ENCODE measurements at places on chromosomes 12 and 14. TPM values are rescaled to one million over a fixed set of nuclear protein-coding genes. Genes with fewer than 3 reads are reported as not detected.
A peak's percentile ranks its signal among the peaks of the same experiment; 100 is the strongest.

DNA sequence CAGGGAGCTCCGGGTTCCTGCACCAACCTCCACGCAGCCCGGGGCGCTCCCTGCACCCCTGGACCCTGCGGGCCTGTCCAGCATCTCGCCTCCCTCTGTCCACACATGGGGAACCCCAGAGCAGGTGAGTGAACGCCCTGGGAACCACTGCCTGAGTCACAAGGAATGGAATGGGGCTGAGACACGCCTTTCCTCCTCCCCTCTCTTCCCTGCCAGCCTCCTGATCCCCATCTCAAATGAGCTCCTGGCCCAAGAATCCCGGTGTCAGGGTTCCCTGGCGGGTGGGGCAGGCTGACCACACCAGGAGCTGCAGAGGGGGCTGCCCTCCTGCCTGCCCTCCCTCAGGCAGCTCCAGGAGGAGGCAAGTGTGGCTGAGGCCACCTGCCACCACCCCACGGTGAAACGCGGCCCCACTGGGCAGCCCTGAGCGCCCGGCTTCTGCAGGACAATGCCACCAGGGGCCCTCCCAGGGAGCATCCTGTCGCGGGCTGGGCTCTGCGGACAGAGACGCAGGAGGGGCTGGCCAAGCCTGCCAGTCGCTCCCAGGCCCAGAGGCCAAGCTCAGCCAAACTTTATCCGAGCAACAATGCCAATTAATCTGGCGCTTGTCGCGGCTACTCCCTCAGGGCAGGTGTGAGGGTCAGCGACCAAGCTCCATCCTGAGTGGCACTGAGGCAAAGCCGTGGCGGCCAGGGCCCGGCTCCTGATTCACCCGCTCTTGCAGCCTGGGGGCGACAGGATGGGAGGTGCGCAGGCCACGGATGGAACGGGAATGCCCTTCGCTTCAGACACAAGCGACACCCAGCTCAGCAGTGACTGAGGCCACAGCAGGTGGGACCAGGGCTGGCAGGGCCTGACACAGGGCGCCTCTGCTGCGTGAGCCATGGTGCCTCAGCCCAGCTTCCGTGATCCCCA lies 44.3 kb downstream of the GALNT9 start:
- no peak overlapping the region for H3K27ac ChIP-seq
- H3K4me3 ChIP-seq = no peak overlapping the region
- H3K4me1 ChIP-seq = no peaks in the 10 kb centered on the region
- no peaks in the 10 kb centered on the region for H3K36me3 ChIP-seq
- no peak for DNase-seq

The THAP2 gene
- 2.6 TPM for total RNA-seq

GRCh38 chr12:54054742-54055194 lies 1.1 kb downstream of the HOXC4 start:
- no peak overlapping the region for H3K27ac ChIP-seq
- no peak for DNase-seq
- peak overlapping the region; percentile 53 for H3K4me3 ChIP-seq

The DLGAP5 gene
- total RNA-seq = not detected

DNA sequence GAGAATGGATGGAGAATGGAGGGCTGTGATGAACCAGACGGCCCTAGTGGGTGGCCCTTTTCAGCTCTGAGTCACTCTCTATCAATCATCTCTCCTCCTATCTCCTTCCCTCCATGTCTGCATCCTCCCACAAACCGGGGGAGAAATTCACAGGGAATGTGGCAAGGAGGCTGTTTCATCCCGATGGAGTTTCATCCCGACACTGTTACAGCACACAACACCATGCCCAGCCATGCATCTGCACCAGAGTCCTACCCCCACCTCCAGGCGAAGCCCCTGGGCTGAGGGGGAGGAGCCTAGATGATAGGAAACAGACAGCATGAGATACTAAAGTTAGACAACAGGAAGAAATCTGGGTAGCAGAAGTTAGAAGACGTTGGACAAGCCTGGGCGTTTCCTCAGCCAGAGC lies 20.8 kb downstream of the SLC8B1 start:
- no peaks in the 10 kb centered on the region for H3K4me1 ChIP-seq
- peaks cover 71% of the 10 kb centered on the region for H3K36me3 ChIP-seq
- no peaks in the 10 kb centered on the region for H3K27me3 ChIP-seq
- no peak overlapping the region for H3K4me3 ChIP-seq
- H3K27ac ChIP-seq = no peak overlapping the region

The PDE6H gene
- total RNA-seq = not detected

- no peak for DNase-seq
- H3K27me3 ChIP-seq = no peaks in the 10 kb centered on the region
- no peaks in the 10 kb centered on the region for H3K36me3 ChIP-seq
- H3K27ac ChIP-seq = no peak overlapping the region
These were observed 222.3 kb downstream of the RAD51B start for GRCh38 chr14:68041876-68042354.

DNA sequence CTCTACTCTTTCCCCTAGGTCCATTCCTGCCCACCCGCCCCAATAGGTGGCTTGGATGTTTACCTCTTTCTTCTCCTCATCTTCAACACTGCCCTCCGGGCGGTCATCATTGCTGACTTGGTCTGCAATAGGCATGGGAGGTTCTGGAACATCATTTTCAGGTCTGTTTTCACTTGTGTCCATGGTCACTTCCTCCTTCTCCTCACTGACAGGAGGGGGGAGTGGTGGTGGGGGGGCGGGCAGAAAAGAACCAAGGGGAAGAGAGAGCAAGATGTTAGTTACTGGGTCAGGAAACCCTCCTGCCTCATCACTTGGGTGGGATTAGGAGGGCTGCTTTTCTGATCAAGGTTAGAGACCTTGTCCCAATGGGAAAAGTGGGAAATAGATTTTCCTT lies 12.1 kb upstream of the CDH24 start:
- H3K27me3 ChIP-seq = no peaks in the 10 kb centered on the region
- H3K27ac ChIP-seq = peak overlapping the region; percentile 34
- peaks cover 7% of the 10 kb centered on the region for H3K4me1 ChIP-seq
- no peak overlapping the region for H3K4me3 ChIP-seq
- DNase-seq = no peak

DNA sequence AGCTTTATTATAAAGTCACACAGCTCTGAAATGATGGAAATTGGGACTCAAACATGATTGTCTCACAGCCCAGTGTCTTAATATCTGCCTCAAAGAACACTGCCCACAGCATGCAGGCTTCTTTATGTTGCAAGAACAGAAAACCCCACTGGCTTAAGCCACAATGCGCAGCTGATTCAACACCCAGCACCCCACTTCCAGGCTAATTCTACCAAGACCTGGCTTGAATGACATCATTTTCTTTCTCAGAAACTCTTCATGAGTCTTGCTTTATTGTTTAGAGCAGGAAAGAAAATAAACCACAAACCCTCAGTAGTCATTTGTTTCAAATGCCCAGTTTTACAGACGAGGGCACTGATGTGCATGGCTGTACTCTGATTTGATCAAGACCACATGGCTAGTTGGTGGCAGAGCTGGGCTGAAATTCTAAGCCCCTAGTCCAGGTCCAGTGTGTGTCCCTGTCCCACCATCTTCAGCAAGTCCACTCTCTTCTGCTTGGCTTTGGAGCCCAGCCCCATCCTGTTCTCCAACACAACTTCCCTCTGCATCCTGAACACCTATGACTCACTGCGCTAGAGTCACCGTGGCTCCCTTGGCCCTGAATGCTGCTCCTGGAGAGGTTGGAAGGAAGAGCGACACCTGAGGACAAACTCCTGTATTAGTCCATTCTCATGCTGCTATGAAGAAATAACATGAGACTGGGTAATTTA lies 50.3 kb upstream of the SRSF5 start:
- no peaks in the 10 kb centered on the region for H3K36me3 ChIP-seq
- no peaks in the 10 kb centered on the region for H3K27me3 ChIP-seq
- peak; percentile 79 for DNase-seq
- peaks cover 32% of the 10 kb centered on the region for H3K4me1 ChIP-seq

The SIX1 gene
- 1.1 TPM for total RNA-seq

GRCh38 chr12:116373572-116374206 lies 96.2 kb upstream of the MED13L start:
- no peak for DNase-seq
- peak overlapping the region; percentile 89 for H3K27ac ChIP-seq
- no peaks in the 10 kb centered on the region for H3K27me3 ChIP-seq
- peaks cover 25% of the 10 kb centered on the region for H3K4me1 ChIP-seq
- H3K36me3 ChIP-seq = no peaks in the 10 kb centered on the region

DNA sequence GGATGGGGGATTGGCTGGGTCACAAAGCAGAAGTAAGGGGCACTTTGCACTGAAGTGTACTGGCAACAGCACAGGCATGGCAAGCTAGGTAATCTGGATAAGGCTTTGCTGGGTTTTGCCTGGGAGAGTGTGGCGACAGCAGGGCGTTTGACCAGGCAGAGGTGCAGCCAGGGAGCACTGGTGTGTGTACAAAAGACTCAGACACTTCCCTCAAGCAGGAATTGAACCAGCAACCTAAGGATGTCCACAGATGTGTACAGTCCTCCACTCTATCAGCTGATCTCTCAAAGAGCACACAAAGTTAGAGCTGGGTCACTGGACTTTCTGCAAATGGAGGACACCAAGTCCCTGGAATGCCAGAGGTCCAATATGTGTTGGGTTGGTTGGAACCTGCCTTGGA lies 15.4 kb upstream of the RNASE4 start:
- H3K4me3 ChIP-seq = no peak overlapping the region
- H3K36me3 ChIP-seq = no peaks in the 10 kb centered on the region
- no peak overlapping the region for H3K27ac ChIP-seq
- H3K4me1 ChIP-seq = no peaks in the 10 kb centered on the region
- H3K27me3 ChIP-seq = no peaks in the 10 kb centered on the region

The OAS3 gene
- 7.0 TPM for total RNA-seq

DNA sequence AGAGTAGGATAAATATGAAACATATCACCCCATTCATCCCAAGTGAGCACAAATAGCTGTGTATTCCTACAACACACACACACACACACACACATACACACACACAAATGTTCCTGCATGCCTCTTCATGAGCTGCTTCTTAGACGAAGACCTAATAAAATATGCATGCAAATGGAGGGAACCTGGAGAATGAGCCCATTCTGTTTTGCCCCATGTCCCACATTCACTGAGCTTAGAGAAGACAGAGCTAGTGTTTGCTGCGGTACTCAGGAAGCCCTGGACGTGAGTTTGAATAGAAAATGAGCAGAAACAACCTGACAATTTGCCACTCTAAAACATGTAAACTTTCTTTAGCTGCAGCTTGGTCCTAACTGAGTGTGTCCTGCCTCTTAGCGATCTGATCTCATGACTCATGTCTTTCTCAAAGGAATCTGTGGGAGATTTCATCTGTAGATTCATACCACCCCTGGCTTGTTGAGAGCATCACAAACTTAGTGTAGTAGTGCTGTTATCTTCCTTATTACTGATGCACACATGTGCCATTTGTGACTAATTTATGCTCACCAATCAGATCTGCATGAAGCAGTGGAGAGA lies 86.8 kb downstream of the ITPR2 start:
- H3K27ac ChIP-seq = no peak overlapping the region
- no peaks in the 10 kb centered on the region for H3K4me1 ChIP-seq
- no peak overlapping the region for H3K4me3 ChIP-seq

DNA sequence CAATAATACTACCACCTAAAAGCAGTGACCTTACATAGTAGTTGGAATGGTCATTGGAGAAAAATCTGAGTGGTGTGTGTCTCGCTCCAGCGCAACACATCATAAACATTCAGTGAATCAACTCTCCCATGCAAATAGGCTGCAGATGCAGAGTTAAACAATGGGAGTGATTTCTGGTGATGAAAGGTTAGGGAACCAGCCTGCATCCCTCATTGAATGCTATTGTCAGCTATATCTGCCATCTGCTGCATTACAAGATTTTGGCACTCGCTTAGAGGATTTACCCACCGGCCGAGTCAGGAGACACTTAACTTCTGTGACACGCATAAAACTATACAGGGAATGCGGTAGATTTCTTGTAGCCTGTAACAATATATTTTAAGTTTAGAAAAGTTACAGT lies 900.9 kb downstream of the FLRT2 start:
- no peaks in the 10 kb centered on the region for H3K27me3 ChIP-seq
- no peak overlapping the region for H3K27ac ChIP-seq
- no peak for DNase-seq
- H3K4me1 ChIP-seq = no peaks in the 10 kb centered on the region

DNA sequence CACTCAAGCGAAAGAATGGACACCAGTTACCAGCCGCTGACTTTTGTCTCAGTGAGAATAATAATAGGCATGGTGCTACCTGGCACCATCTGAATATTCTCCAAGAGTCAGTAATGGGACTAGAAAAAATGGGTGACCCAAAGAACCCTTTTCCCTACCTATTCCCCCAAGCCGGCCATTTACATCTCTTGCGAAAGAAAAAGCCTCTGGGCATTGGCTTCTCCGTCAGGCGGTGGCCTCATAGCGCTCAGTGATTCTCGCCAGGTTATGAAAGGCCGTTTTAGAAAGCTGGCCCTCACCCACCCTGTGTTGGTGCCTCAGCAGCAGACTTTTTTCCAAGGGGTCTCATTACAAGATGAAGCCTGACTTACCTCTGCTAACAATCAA lies 523 bp upstream of the SLC6A15 start:
- no peaks in the 10 kb centered on the region for H3K36me3 ChIP-seq
- no peak overlapping the region for H3K27ac ChIP-seq
- DNase-seq = no peak
- peaks cover 3% of the 10 kb centered on the region for H3K4me1 ChIP-seq

GRCh38 chr12:94170690-94171594 lies 22.6 kb downstream of the PLXNC1 start:
- no peak overlapping the region for H3K4me3 ChIP-seq
- no peak overlapping the region for H3K27ac ChIP-seq
- no peaks in the 10 kb centered on the region for H3K36me3 ChIP-seq
- DNase-seq = no peak
- H3K27me3 ChIP-seq = no peaks in the 10 kb centered on the region

The P2RX7 gene
- 1.1 TPM for total RNA-seq

The ACVRL1 gene
- total RNA-seq = 308 TPM

The KCNMB4 gene
- 3.4 TPM for total RNA-seq

DNA sequence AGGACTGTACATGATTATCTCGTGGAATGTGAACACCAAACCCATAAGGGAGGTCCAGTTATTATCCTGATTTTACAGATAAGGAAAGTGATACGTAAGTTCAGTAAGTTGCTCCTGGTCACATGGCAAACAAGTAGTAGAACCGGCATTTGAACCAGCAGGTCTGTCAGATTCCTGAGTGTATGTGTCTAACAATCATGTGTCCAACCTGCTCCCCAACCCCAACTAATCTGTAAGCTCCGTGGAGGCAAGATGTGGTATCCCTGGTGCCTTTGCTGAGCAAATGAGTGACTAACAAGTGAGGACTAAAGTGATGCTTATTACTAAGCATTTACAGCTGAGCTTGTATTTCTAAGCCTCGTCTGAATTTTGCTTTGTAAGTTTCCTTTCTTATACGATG lies 65.9 kb downstream of the PTPN21 start:
- H3K27me3 ChIP-seq = no peaks in the 10 kb centered on the region
- no peak for DNase-seq
- no peak overlapping the region for H3K4me3 ChIP-seq
- no peaks in the 10 kb centered on the region for H3K4me1 ChIP-seq

GRCh38 chr12:79662046-79662811 lies 28.5 kb downstream of the PAWR start:
- H3K36me3 ChIP-seq = no peaks in the 10 kb centered on the region
- H3K27ac ChIP-seq = no peak overlapping the region
- H3K4me1 ChIP-seq = peaks cover 14% of the 10 kb centered on the region
- DNase-seq = no peak
- H3K27me3 ChIP-seq = no peaks in the 10 kb centered on the region

The CDK2 gene
- 24.5 TPM for total RNA-seq

GRCh38 chr14:94936401-94936892 lies 166.5 kb upstream of the GSC start:
- no peaks in the 10 kb centered on the region for H3K36me3 ChIP-seq
- peaks cover 9% of the 10 kb centered on the region for H3K4me1 ChIP-seq
- peak; percentile 83 for DNase-seq
- peak overlapping the region; percentile 62 for H3K27ac ChIP-seq

- no peaks in the 10 kb centered on the region for H3K36me3 ChIP-seq
- no peaks in the 10 kb centered on the region for H3K4me1 ChIP-seq
- H3K27ac ChIP-seq = no peak overlapping the region
- H3K27me3 ChIP-seq = no peaks in the 10 kb centered on the region
- no peak for DNase-seq
- H3K4me3 ChIP-seq = no peak overlapping the region
These were observed 14.7 kb downstream of the PTCSC3 start for GRCh38 chr14:36161776-36162175.

The RNASE2 gene
- not detected for total RNA-seq

All from ascending aorta (tissue), 2 donors.